ENCODE measurements at places on chromosomes 2 and 18.

GRCh38 chr18:48033790-48034650 lies 103.6 kb upstream of the SMAD2 start:
- H3K4me1 ChIP-seq = no peaks in the 10 kb centered on the region
- no peak overlapping the region for H3K4me3 ChIP-seq
- DNase-seq = no peak

DNA sequence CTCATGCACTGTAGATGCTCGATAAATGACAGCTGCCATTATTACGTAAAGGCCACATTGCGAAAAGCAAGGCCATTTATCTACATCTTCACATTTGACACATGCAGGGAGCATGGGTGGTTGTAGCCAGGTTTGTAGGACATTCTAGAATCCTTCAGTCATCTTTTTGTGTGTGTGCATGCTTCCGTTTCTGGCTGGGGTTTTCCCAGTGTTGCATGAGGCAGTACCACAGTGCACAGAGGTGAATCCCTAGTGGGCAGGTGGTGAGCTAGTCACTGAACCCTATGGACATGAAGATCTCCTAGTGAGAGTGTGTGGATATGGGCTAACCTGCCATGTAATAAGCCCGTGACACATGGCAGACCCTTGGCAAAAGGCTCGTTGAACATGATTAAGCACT lies 151.8 kb upstream of the SLC14A2 start:
- no peak for DNase-seq
- peaks cover 5% of the 10 kb centered on the region for H3K27me3 ChIP-seq
- no peaks in the 10 kb centered on the region for H3K36me3 ChIP-seq
- no peak overlapping the region for H3K4me3 ChIP-seq
- no peak overlapping the region for H3K27ac ChIP-seq

DNA sequence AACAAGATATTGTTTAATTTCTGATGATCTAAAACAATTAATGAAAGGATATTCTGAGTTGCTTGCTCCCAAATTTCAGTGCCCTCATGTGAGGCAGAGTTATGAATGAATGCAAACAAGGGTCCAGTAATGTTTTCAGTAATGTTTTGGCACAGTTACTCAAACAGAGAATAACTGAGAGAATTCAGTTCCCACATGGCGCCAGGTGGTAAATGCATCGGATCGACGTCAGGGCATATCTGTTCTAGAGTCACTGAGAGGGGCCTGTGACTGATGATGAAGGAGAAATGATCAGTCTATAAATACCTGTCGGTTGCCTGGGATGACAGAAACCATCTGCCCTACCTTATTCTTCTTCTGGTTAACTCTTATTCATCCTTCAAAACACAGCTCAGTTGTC lies 81.4 kb downstream of the KCNS3 start:
- H3K27me3 ChIP-seq = peaks cover 7% of the 10 kb centered on the region
- H3K36me3 ChIP-seq = no peaks in the 10 kb centered on the region
- H3K4me3 ChIP-seq = no peak overlapping the region
- no peak overlapping the region for H3K27ac ChIP-seq
- no peak for DNase-seq

GRCh38 chr2:212073360-212073759 lies 465.2 kb downstream of the ERBB4 start:
- no peak for DNase-seq
- peaks cover 23% of the 10 kb centered on the region for H3K4me1 ChIP-seq
- peaks cover 3% of the 10 kb centered on the region for H3K27me3 ChIP-seq
- no peak overlapping the region for H3K27ac ChIP-seq

- peaks cover 49% of the 10 kb centered on the region for H3K36me3 ChIP-seq
- DNase-seq = no peak
- no peak overlapping the region for H3K4me3 ChIP-seq
- H3K4me1 ChIP-seq = no peaks in the 10 kb centered on the region
Measured at GRCh38 chr2:230809015-230809414, 55.7 kb upstream of the ITM2C start.

GRCh38 chr2:39335930-39336329 lies 92.2 kb upstream of the CDKL4 start:
- H3K36me3 ChIP-seq = peaks cover 13% of the 10 kb centered on the region
- DNase-seq = no peak
- no peak overlapping the region for H3K4me3 ChIP-seq
- no peak overlapping the region for H3K27ac ChIP-seq

GRCh38 chr2:217995731-217996231 lies 7.0 kb downstream of the TNS1 start:
- no peak overlapping the region for H3K4me3 ChIP-seq
- H3K27ac ChIP-seq = no peak overlapping the region
- H3K4me1 ChIP-seq = no peaks in the 10 kb centered on the region
- no peak for DNase-seq

GRCh38 chr2:136167721-136168475 lies 49.9 kb upstream of the CXCR4 start:
- no peaks in the 10 kb centered on the region for H3K36me3 ChIP-seq
- no peak for DNase-seq
- peaks cover 12% of the 10 kb centered on the region for H3K4me1 ChIP-seq
- H3K4me3 ChIP-seq = no peak overlapping the region
- H3K27me3 ChIP-seq = no peaks in the 10 kb centered on the region

GRCh38 chr2:204692790-204693189 lies 147.5 kb downstream of the PARD3B start:
- no peaks in the 10 kb centered on the region for H3K4me1 ChIP-seq
- H3K4me3 ChIP-seq = no peak overlapping the region
- no peak for DNase-seq
- H3K27ac ChIP-seq = no peak overlapping the region
- H3K27me3 ChIP-seq = peaks cover 7% of the 10 kb centered on the region
- no peaks in the 10 kb centered on the region for H3K36me3 ChIP-seq

- peaks cover 6% of the 10 kb centered on the region for H3K4me1 ChIP-seq
- H3K27me3 ChIP-seq = no peaks in the 10 kb centered on the region
- H3K36me3 ChIP-seq = no peaks in the 10 kb centered on the region
- DNase-seq = no peak
- H3K27ac ChIP-seq = no peak overlapping the region
Measured at GRCh38 chr2:113698892-113699447, 57.5 kb downstream of the SLC35F5 start.

GRCh38 chr2:6917071-6917760 lies at the start of gene RNF144A:
Gene RNF144A, plus strand, starts transcription at chr2:6917412. Its CDS starts 79,515 bp downstream, at chr2:6996927.
- H3K4me3 ChIP-seq = peak within 1 kb of the TSS; percentile 72
- H3K27ac ChIP-seq = peak within 1 kb of the TSS; percentile 85
- H3K4me1 ChIP-seq = peaks cover 81% of the 10 kb centered on the region
- H3K36me3 ChIP-seq = peaks cover 67% of the 10 kb centered on the region
- H3K27me3 ChIP-seq = no peaks in the 10 kb centered on the region

- DNase-seq = peak; percentile 46
- no peaks in the 10 kb centered on the region for H3K27me3 ChIP-seq
Measured at GRCh38 chr2:70029814-70030409, 57.4 kb upstream of the PCBP1 start.

DNA sequence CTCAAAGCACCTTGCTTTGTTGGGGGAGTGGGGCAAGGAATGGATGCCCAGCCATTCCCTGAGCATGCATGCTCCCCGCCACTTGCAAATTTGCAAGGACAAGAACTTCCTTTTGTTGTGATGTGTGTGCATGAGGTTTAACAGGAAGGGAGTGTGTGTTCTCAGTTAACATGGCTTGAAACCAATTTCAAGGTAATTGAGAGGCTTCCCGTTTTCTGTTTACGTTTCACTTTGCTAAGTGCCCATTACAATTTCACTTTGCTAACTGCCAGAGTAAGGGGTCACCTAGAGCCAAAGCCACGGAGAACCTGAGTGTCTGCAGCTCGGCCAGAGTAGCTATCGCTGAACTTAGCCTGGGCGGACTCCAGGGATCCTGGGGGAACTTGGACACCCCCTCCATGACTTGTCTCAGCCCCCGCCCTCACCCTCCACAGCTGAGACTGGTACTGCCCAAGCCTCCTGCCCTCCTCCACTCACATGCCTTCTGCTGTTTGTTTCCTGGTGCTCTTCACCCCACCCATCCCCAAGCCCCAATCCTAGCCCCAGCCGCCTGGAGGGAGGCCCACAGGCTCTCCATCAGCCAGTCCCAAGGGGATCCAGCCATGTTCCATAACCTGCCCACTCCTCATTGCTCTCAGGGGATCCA lies 53.6 kb upstream of the LAPTM4A start:
- no peaks in the 10 kb centered on the region for H3K36me3 ChIP-seq
- no peak for DNase-seq
- no peak overlapping the region for H3K27ac ChIP-seq

GRCh38 chr2:24280645-24281044 lies 79.7 kb downstream of the ITSN2 start:
- peaks cover 9% of the 10 kb centered on the region for H3K36me3 ChIP-seq
- no peaks in the 10 kb centered on the region for H3K4me1 ChIP-seq
- H3K4me3 ChIP-seq = no peak overlapping the region
- no peaks in the 10 kb centered on the region for H3K27me3 ChIP-seq
- DNase-seq = no peak

DNA sequence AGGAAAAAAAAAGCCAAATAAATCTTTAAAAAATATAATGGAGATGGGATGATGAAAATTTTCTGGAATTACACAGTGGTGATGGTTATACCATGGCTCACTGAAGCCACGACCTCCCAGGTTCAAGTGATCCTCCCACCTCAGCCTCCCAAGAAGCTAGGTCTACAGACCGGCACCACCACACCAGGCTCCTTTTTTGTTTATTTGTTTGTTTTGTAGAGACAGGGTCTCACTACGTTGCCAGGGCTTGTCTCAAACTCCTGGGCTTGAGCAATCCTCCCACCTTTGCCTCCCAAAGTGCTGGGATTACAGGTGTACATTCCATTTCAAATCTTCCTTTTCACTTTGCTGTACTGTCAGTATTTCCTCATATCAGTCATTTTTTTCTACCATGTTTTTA lies 61.7 kb downstream of the CHRNA1 start:
- peaks cover 19% of the 10 kb centered on the region for H3K27me3 ChIP-seq
- H3K4me1 ChIP-seq = no peaks in the 10 kb centered on the region
- H3K4me3 ChIP-seq = no peak overlapping the region

- no peak for DNase-seq
- H3K4me3 ChIP-seq = no peak overlapping the region
Measured at GRCh38 chr2:85216927-85217326, 83.7 kb downstream of the TCF7L1 start.

Data from DND-41 (cell line).